Astrocyte of the hippocampus (primary cell): ENCODE measurements at places on chromosomes 2 and 18.

DNA sequence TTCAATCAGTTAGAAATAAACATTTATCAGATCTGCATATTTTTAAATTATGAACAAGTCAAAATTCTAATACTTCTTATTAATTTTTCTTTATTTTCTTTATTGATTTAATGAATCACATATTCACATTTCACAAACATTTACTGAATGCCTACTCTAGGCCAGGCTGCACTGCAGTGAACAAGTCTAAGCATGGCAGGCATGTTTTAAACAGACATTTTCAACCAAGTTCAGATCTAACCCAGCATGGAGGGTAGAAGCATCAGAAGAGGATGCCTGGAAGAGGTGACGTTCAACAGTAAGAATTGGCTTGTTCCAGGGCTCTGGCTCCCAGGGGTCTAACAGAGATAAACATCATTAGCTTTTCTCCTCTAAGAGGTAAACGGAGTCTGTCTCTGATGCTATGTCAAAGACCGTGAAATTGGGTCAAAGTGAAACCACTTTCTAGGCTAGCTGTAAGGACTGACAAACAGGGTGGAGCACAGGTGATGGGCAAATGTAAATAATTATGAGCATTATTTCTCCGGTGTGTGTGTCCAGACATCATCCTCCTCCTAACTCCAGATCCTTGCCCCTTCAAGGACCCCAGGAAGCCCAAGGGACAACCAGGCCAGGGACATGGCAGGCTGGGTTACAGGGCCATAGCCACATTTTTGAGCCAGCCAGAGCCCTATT lies 50.6 kb downstream of the UNC50 start:
- no peak for DNase-seq

DNA sequence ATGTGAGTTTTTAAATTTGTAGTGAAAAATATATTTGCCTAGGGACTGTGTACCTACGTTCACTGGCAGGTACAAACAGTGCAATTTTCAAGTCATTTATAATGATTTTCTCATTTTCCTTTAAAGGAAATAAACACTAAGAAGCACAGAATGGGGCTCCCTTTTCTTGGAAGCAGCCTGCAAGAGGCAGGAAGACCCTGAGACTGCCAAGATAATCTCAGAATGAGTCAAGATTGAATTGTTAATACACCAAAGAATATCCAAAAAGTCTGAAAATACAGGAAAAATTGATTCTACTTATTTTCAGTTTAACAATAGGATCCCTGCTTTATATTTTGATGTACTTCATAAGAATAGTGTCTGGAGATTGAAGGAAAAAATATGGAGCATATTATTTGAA lies 331.2 kb downstream of the CTNNA2 start:
- DNase-seq, result no peak

- DNase-seq, result no peak
These were observed 1.8 kb downstream of the RETREG2 start for GRCh38 chr2:219179601-219180465.

DNA sequence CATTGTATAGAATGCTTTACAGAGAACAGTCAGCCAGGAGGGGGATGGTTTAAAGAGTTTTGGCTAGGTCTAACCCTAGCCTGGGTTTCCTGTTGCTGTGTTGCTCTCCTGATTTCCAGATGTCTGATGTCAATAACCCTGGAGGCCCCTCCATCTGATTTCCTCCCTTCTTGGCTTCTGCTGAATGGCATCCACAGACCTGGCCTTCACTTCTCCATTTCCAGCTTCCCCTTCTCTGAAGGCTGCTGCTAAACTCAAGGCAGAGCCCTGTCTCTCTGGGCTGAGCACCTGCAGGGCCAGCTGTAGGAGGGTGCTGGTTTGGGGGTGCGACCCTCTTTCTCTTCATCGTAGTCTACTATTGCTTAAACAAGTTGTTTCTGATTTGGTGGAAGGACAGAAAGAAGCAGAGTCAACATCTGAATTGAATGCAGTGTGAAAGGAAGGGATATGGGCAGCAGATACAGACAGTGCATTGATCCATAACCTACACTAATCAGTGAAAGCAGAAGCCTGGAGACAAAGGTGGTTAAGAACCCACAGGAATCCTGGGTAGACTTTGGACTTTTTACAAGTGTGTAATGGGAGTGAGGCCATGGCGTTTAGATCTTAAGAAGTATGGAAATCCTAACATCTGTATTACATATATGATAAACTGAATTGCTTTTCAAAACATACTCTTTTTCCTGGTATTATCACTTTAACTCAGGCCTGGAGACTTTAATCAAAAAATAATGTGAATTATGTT lies 153.6 kb downstream of the HRH4 start:
- no peak for DNase-seq

- DNase-seq, result no peak
These were observed 1.4 kb downstream of the DES start for GRCh38 chr2:219419331-219420197.

GRCh38 chr18:4454537-4455112 lies 482 bp downstream of the DLGAP1 start:
- no peak for DNase-seq

GRCh38 chr18:9547782-9548181 lies 66.6 kb downstream of the PPP4R1 start:
- DNase-seq, result no peak

DNA sequence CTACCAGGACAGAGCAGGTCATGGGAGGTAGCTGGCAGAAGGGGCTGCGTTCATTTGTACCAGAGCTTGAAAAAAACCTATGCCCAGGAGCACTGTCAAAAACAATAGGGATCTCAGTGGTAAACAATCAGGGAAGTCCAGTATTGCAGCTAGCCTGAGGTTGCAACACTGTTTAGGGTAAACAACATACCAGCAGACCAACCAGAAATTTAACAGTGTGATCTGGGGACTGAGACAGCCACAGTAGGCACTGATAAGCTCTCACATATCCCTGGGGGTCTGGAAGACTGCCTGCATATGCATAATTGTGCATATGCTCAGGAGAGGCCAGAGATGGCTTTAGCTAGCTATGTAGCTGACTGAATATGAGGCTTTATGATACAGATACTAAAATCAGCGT lies 12.0 kb upstream of the ZCCHC2 start:
- DNase-seq, result no peak

DNA sequence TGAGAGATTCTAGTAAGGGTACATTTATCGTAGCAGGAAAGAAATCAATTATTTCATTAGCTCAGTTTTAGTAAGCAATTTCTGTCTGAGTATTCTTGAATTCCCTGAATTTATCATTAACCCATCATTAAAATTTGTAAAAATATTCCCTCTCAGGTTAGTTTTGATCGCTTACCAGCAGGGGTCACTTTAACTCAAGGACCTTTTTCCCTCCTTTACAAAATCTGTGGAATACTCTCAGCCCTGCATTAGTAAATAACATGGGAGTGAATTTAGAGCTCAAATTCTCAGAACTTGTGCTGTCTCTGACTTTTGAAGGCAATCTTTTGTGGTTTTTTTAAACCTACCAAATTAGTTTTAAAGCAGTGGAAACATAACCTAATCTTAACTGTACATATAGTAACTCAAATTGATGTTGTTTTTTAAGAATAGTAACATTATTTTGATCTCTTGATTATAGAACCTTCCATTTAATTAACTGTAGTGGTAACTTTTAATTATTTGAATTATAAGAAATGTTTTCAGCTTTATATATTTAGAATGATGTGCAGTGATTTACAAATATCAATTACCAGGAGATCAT lies 97.2 kb downstream of the AGPS start:
- peak; percentile 60 for DNase-seq

DNA sequence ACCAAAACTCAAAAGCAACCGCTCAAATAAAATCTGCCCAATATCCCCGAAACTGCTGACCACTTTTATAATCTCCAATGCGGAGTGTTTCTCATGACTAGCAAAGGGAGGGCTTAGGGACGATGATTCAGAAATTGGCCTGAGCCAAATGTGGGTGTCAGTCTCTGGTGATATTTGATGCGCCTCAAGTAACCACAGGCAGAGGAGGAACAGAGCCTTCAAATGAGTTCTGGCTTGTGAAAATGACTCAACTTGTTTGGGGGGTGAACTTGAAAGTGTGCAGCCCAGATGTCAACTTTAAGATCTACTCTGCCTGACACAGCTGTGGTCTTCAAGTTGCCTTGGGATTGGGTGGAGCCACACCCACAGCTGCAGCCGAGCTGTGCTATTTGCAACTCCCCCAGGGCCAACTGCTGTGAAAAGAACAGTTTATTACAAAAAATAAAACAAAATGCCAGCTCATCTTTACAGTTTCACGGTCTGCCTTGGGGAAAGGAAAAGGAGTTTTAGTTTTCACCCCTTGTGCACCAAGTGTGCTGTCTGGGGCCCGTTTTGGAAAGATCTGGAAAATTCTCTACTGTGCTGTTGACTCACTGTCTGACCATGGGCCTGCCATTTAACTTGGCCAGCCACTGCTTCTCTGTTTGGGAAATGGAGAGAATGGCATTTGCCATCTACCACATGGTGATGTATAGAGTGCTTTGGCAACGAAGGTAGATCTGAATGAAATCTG lies 222.1 kb downstream of the MTX2 start:
- DNase-seq, result peak; percentile 83

- DNase-seq, result no peak
These were observed 83.0 kb downstream of the MARCO start for GRCh38 chr2:119025013-119025412.

GRCh38 chr2:156192468-156192867 lies 140.1 kb downstream of the NR4A2 start:
- DNase-seq, result peak; percentile 5

DNA sequence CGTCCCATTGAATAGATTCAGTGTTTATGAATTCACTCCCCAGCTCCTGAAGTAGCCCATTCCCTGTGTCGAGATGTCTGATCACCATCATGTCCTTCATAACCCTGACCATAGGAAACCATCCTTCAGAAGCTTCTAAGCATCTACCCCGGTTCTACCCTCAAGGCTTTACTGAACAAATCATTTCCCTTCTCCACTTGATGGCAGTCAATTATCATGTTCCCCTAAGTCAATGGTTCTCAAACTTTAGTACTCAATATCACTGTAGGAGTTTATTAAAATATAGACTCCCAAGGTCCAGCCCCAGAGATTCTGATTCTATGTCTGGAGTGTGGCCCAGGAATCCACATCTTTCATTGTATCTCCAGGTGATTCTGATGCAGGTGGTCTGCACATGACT lies 228.4 kb upstream of the SP5 start:
- DNase-seq, result no peak

DNA sequence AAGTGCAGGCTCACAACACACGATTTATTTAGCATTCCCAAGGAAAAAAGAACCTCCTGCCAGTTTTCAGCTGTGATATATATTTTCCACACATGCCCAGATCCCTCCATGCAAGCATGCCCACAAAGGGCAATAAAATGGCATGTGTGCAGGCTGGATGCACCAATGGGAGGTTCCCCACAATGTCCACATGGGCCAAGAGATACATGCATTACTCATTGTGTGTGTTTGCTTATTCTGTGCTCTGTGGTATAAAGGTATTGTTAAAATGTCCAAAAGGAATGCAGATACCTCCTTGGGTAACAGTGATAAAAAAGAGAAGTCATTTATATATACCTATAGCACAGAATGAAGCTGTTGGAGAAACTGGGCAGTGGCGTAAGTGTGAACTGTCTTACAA lies 207.4 kb downstream of the FHOD3 start:
- DNase-seq, result peak; percentile 49

DNA sequence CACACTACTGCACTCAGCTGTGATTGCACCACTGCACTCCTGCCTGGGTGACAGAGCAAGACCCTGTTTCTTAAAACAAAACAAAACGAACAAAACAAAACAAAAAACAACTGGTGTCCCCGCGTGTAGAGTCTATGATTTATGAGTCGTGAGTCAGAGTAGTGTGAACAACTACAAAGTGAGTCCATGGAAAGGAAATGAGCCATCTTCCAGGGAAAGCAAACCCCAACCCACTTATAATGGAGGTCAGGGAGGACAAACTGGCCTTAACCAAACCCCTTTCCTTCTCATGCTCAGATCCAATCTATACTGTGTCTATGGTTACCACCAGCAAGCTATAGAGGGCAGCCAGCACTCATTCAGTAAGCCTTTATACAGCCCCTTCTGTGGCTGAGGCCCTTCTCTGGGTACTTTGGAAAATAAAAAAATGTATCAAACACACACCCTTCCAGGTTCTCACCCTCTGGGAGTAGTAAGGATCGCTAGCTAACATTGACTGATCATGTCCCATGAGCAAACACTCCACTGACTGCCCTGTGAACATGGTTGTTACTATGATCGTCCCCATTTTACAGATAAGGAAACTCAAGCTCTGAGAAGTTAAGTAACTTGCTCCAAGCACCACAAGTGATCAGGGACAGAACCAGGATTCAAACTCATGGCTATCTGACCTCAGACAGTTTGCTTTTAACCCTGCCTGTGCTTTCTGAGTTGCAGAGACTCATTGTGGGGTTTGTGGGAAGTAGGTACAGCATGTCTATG lies 24.7 kb upstream of the COLEC12 start:
- peak; percentile 28 for DNase-seq

DNA sequence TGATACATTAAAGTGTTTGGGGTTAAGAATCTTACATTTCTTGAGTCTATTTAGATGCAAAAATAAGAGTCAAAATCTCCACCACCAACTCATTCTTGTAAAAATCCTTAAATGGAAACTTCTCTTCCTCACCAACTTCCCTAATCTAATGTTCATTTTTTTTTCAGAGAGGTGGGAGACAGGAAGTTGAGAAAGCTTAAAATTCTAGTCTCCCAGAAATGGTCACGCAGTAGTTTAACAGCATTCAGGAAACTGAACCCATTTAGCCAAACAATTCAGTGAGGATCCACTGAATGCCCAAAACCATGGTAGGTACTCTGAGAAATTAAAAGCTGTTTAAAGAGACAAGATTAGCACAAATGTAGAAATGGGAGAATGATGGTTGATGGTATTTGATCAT lies 69.0 kb downstream of the TXNL1 start:
- DNase-seq, result no peak

GRCh38 chr2:43931293-43931692 lies 64.5 kb downstream of the LRPPRC start:
- DNase-seq, result no peak

DNA sequence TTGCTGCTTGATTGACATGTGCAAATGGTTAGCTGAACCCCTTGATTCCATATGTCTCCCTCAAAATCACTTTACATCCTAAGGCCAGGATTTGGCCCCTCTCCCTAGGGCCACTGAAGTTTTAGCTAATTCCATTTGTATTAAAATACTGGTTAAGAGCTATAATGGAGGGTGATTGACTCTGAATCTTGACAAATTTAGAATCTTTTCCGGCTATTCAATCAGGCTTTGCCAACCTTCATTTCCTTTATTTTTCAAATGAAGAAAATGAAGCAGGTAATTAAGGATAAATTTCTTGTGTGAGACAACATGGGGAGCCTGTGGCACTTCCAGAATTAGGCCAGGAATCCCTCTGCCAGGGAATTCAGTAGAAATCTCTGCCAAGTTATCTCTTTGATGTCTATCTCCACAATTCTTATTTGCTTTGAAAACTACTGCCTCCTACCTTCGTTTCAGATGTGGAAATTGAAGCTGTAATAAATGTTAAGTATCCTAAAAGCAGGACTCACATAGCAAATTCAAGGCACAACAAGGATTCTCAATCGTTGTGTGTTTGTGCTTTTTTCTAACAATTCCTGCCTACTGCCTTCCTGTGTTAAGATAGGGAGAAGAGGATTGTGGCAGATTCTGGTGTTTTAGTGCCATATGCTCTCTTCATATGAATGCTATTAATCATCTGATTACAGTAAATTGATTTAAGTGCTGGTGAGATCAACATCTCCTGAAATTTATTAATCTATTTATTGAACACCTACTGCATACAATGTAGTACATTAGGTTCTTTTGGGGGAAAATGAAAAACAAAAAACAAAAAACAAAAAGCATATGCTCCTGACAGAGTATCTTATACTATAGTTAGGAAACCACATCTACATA lies 47.8 kb upstream of the MAP4K3 start:
- DNase-seq, result no peak
